ENCODE measurements at places on chromosomes 7 and 10.

- no peaks in the 10 kb centered on the region for H3K4me1 ChIP-seq
- H3K4me3 ChIP-seq = no peak overlapping the region
- H3K27ac ChIP-seq = no peak overlapping the region
- H3K36me3 ChIP-seq = no peaks in the 10 kb centered on the region
Observed at GRCh38 chr10:33570495-33570894, 236.0 kb upstream of the NRP1 start.

DNA sequence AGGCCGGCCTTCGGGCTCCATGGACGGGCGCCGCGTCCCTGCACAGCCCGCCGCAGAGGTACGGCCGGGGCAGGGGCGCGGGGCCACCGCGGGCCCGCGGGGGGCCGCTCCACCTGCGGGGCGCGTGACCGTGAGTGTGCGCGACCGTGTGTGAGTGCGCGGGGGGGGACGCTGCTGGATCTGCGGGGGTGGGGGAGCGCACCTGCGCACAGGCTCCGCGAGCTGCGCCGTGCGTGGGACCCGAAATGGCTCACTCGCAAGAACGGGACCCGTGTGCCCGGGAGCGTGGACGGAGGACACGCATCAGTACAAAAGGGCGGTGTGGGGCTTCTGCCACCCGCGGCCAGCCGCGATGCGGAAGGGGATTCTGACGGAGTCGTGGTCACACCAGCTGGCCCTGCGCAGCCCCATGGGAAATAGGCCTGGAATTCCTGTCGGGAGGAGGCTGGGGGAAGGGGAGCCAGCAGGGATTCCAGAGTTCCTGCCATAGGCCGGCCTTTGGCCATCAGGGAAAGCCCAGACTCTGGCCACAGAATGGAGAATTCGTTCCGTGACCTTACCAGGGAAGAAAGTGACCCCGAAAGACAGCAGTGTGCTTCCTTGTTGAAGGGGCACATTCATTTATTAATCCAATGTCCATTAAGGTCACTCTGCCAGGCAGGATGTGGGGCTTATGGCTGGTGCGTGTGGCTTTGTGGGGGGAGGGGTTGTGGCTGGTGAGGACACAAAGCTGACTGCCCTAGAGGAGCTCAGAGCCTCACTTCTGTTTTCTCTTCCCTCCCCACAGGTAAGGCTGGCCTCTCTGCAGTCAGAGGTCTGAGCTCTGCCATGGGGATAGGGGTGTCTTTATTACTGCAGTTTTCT, 494 bp downstream of the REPIN1 start:
- no peaks in the 10 kb centered on the region for H3K27me3 ChIP-seq
- peaks cover 41% of the 10 kb centered on the region for H3K36me3 ChIP-seq
- peak overlapping the region; percentile 96 for H3K4me3 ChIP-seq
- peak overlapping the region; percentile 90 for H3K27ac ChIP-seq

GRCh38 chr10:75335191-75335590, 66.4 kb downstream of the ZNF503 start:
- H3K36me3 ChIP-seq = no peaks in the 10 kb centered on the region
- no peak overlapping the region for H3K27ac ChIP-seq
- no peak overlapping the region for H3K4me3 ChIP-seq
- no peak for DNase-seq
- H3K27me3 ChIP-seq = no peaks in the 10 kb centered on the region

DNA sequence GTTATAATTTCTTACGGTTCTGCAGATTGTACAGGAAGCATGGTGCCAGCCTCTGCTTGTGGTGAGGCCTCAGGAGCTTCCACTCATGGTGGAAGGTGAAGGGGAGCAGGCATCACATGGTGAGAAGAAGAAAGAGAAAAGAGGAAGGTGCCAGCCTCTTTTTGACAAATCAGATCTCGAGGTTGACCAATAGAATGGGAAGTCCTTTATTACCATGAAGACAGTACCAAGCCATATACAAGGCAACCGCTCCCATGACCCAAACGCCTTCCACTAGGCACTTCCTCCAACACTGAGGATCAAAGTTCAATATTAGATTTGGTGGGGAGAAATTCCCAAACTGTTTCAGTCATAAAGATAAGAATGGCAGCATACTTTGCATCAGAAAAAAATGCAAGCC, 502.8 kb downstream of the GLRX3 start:
- no peaks in the 10 kb centered on the region for H3K27me3 ChIP-seq
- no peaks in the 10 kb centered on the region for H3K4me1 ChIP-seq
- H3K4me3 ChIP-seq = no peak overlapping the region
- H3K27ac ChIP-seq = no peak overlapping the region
- no peaks in the 10 kb centered on the region for H3K36me3 ChIP-seq
- DNase-seq = no peak

DNA sequence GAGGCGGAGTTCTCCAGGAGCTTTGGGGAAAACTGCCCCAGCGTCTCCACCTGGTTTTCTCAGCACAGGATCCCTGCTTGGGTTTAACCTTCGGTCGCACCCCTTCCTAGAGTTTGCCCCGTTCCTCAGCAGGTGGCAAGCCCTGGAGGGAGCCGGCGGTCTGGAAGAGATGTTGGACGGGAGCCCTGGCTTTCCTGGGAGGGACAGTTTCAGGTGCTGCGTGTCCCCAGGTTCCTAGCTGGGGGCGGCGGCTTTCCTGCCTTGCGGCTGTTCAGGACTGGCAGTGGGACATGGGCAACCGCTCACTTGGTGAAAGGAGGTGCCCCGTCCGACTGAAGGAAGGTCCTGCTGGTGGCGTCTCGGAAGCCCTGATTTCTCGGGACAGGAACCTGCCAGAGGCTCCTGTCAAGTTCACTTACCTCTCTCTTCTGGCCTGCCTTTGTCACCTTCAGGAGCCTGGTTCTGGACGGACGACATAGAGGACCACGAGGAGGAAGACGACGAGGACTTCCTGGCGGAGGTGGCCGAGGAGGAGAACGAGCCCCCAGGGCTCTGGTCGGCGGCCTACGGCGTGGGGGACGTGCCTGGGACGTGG, 14.8 kb downstream of the ZNF316 start:
- no peaks in the 10 kb centered on the region for H3K27me3 ChIP-seq
- H3K36me3 ChIP-seq = peaks cover 42% of the 10 kb centered on the region
- no peaks in the 10 kb centered on the region for H3K4me1 ChIP-seq
- no peak overlapping the region for H3K4me3 ChIP-seq
- no peak for DNase-seq
- H3K27ac ChIP-seq = no peak overlapping the region

- H3K27me3 ChIP-seq = no peaks in the 10 kb centered on the region
- H3K4me1 ChIP-seq = peaks cover 5% of the 10 kb centered on the region
- no peak overlapping the region for H3K4me3 ChIP-seq
- no peak overlapping the region for H3K27ac ChIP-seq
Observed at GRCh38 chr7:22728401-22729029, 1.5 kb downstream of the IL6 start.
